ENCODE measurements at places on chromosomes 12 and 14.

DNA sequence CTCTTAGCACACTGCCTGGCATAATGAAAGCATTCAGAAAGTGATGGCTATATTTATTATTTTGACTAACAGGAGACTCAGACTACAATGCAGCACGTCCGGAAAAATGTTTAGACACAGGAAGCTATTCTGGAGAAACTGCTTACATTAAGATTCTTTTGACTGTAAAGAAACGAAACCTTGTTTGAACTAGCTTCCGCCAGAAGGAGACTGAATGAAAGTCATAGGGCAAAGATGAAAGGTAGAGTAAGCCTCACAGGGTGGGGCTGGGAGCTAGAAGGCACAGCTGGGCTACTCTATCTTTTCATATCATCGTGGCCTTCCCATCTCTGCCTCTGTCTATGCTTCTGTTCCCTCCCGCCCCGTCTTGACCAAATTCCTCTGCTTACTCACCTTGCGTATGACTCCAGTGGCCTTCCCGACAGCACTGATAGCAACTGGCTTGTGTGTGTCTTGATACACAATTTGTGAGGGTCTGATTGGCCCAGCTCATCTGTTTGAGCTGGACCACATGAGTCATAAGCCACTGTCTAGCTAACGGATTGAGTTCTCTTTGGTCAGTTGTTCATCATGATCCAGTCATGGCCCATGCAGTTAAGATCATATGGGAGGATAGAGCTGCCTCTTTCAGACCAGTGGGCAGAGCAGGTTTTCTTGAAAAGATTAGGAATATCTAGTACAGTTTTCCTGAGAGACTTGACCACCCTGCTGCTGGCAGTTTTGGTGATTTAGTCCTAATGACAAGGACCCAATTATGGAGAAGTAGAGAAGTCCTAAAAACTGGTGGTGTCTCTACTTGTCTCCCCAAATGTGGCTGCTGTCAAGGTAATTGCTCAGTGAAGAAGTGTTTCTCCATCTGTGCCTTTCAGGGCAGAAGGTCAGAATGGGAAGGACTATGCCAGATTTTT is 151.5 kb upstream of the SLC38A2 start:
- DNase-seq: peak; percentile 52

DNA sequence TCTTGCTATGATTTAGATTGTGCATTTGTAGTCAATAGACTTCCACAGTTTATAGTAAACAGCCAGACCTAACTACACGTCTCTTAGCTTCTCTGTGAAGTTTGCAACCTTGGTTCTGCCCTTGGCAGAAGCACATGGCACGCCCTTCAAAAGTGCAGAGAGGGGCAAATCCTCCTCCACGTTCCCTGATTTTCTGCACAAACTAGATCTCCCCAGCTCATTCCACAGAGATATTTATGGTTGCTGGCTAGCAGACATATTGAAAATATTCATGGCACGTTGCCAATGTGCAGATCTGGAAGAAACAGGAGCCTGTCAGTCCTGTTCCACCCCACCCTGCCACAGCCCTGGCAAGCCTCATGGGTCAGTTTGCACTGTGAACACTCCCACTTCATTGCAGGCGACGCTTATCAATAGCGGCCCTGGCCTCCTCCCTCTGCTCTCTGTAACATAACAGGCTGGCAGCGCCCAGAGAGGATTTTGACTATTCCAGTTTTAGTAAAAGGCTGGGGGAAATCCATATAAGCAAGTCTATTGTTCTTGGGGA is 6.5 kb upstream of the LGALS3 start:
- peak; percentile 50 for DNase-seq

DNA sequence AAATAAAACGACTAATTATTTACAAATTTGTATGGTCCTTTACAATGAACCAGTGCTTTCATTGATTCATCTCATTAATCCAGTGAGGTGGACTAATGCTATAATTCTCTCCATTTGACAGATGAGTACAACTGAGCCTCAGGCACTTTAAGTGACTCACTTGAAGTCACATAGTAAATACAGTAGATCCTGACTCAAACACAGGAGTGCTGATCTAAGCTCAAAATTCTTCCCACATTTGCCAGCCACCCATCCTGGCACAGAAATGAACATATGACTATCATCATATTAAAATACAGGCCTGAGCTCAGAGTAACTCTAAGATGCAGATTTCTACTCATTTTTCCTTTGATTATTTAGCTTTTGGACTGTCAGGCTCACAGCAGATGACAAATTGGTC is 30.6 kb downstream of the SLC16A7 start:
- peak; percentile 16 for DNase-seq

- no peak for DNase-seq
Observed at GRCh38 chr12:31724557-31724956, 4.3 kb downstream of the AMN1 start.

GRCh38 chr14:83478741-83479140 is 1945.1 kb upstream of the SEL1L start:
- no peak for DNase-seq

DNA sequence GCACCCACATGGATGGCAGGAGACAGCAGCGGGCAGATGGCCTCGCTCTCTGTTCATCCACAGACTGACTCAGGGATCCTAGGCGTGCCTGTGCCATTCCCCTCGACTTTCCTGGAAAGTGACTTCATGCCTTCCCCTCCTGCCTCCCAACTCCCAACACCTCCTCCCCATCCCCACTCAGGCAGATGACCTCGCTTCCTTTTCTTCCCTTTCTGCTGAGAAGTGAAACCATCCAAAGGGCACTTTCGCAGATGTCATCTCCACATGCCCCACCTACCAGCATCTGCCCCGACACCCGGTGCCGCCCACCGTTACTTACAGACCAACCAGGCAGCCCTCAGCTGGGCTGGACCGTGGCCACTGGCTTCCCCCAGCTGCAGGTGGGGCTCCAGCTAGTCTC is 29.6 kb downstream of the BEGAIN start:
- DNase-seq: no peak

GRCh38 chr12:10967409-10967808 is 19.3 kb downstream of the TAS2R50 start:
- DNase-seq: no peak

GRCh38 chr12:96814200-96814599 is 92.9 kb upstream of the NEDD1 start:
- no peak for DNase-seq
